Caco-2 (cell line): ENCODE measurements at places on chromosomes 16 and 17. TPM values are rescaled to one million over a fixed set of nuclear protein-coding genes. Genes with fewer than 3 reads are reported as not detected.

Gene MAPT
- 0.60 and 0.95 TPM in 2 replicates for total RNA-seq

Gene MARF1
- total RNA-seq = 20.2 and 22.3 TPM in 2 replicates

Gene SULT1A2
- 0.43 TPM in 1 of 2 replicates, not detected in the other for total RNA-seq

Gene RGS9
- total RNA-seq = 5.5 and 6.3 TPM in 2 replicates

Gene DNAAF8
- total RNA-seq = 0.54 TPM in 1 of 2 replicates, not detected in the other

Gene DPH1
- 52.0 and 52.8 TPM in 2 replicates for total RNA-seq

Gene SOX8
- total RNA-seq = 0.86 and 1.2 TPM in 2 replicates

Gene SMURF2
- 23.9 and 26.9 TPM in 2 replicates for total RNA-seq

Gene FOXC2
- not detected in 2 replicates for total RNA-seq

Gene MT1G
- total RNA-seq = not detected in 2 replicates

Gene CD300H
- not detected in 2 replicates for total RNA-seq

Gene RBFOX1
- total RNA-seq = 0.67 and 0.91 TPM in 2 replicates

Gene SLC6A2
- not detected in 2 replicates for total RNA-seq

Gene SMIM36
- total RNA-seq = not detected in 2 replicates

Gene KRTAP2-1
- not detected in 2 replicates for total RNA-seq

Gene PRSS22
- 131 TPM in 2 replicates for total RNA-seq

Gene BIRC5
- total RNA-seq = 82.0 and 88.8 TPM in 2 replicates

Gene SCIMP
- not detected in 2 replicates for total RNA-seq

Gene MMD
- 38.6 and 39.0 TPM in 2 replicates for total RNA-seq

Gene MMP28
- total RNA-seq = not detected in 2 replicates

Gene ALOX12B
- 0.34 and 0.39 TPM in 2 replicates for total RNA-seq

Gene GJC1
- 33.5 and 34.6 TPM in 2 replicates for total RNA-seq

Gene PGP
- total RNA-seq = 31.1 and 36.2 TPM in 2 replicates

Gene CCL16
- total RNA-seq = not detected in 2 replicates

Gene KRTAP9-4
- total RNA-seq = not detected in 2 replicates

Gene HCRT
- total RNA-seq = not detected in 2 replicates

Gene USP10
- 144 and 147 TPM in 2 replicates for total RNA-seq
